ENCODE measurements at places on chromosomes 4 and X. TPM values are rescaled to one million over a fixed set of nuclear protein-coding genes. Genes with fewer than 3 reads are reported as not detected.

DNA sequence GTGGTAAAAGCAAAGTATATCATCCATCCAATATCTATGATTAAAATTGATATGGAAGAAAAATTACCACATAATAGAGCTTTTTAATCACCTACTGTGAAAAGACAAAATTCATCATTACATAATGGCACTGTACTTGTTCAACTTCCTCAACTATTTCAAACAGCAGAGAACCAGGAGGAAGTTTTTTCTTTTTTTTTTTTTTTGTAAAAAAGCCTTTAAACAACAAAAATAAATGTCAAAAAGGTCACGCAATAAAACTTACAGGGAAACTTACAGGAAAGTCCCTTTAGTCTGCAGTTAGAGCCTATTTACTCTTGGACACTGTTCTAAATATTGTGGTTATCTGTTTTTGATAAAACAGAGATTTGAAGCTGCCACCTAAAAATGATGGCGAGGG lies 4.8 kb downstream of the PDGFC start:
- no peak for DNase-seq

DNA sequence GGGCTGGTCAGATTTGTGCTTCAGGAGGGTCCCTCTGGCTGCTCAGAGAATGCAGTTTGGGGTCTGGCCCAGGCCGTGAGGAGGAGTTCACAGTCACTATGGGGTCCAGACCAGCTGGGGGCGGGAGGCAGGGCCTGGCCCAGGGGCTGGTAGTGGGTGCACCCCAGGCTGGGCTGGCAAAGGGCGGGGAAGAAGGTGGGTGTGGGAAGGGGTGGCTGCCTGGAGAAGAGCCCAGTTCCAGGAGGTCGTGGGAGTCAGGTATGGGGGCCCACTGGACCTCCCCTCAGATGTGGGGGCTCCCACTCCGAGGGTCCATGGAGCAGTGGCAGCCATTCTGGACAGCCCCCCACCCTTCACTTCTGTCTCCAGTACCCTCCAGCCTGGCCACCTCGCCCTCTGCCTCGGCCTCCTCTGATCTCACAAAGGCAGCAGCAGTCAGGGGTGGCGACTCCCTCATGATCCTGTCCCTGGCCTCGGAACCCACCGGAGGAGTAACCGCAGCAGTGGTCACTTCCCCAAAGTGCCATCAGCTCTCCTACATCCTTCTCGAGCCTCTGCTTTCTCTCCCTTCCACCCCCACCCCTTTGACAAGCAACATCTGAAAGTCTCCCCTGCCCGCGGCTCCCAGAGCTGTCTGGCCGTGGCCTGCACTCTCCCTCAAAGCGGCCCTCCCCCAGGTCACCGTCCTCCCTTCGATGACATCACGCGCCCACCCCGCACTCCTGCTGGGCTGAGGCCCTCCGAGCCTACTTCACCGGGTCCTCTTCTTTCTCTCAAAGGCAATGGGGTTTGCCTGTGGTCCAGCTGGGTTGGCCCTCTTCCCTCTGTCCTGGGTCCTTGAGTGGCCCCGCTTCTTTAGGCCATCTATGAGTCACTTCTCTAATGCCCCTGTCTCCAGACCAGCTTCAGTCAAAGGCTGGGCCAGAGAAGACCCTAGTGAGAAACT lies 1.7 kb upstream of the SLC6A8 start:
- no peak for DNase-seq

The CLCN4 gene
- total RNA-seq = not detected

DNA sequence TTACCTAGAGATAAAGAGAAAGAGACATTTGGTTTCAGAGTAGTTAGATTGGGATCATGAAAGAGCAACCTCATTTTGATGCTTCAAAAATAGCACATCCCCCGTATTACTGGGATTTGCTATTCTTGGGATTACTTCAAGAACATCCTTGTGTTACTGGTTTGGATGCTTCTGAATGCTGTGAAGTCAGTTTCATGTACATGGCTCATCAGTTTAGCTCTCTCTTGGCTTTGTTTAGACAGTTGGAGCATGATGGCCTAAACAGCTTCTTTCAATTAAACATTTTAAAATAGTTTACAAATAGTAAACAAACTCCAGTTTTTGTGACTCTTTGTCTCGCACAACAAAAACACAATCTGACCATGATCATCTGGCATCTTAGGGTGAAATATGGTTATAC lies 23.9 kb downstream of the HTT start:
- DNase-seq = no peak

DNA sequence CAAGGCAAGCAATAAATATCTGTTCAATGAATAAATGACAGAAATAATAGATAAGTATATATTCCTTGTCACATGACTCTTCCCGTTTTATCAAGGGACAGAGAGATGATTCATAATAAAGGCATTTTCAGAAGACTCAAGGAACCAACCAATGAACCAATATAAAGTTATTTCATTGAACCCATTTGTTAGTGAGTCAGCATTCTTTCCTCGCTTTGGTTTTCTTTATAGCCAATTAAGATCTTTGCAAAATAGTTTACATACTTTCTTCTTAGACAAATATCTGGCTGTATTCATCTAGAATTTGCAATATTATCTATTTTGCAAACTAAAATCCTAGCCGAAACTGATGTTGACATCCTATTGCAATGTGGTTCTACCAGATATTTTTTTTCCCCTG lies 269.4 kb downstream of the IL15 start:
- no peak for DNase-seq

The NPY2R gene
- total RNA-seq = not detected

The RBM47 gene
- 0.74 TPM for total RNA-seq

The PHEX gene
- total RNA-seq = 25.2 TPM

- DNase-seq = no peak
Measured at GRCh38 chr4:81876106-81876505, 404.4 kb upstream of the RASGEF1B start.

- no peak for DNase-seq
Measured at GRCh38 chrX:129690435-129690834, 35.7 kb upstream of the APLN start.

DNA sequence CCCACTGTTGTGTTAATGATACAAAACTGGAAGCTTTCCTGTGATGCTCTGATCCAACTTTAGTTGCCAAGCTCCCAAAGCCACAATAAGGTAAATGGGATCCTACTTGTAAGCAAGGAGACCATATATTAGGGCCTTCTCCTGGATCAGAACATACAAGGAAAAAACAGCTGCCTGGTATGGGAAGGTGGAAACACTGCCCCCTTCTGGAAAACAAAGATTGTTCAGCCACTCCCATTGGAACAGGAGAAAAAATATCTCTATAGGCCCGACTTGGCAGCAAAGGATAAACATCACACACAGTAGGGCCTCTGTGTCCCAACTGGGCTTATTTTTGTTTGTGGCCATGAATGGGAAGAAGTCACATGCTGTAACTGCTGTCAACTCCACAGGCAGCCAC lies 166.5 kb downstream of the TBX22 start:
- no peak for DNase-seq

DNA sequence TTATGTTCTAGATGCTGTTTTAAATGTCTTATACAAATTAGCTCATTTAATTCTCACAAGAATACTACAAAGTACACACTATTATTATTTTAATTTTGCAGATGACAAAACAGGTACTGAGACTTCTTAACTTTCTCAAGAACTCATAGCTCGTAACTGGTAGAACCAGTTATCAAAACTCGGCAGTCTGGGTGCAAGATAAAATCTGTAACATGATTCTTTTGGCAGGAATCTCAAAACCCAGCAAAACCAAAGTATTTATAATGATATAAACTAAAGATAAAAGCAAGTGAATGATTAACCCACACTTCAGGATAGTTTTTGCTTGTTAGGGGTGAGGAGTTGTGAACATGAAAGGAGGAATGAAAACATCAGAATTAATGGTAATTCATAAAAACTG lies 27.6 kb downstream of the CLNK start:
- no peak for DNase-seq

GRCh38 chrX:1387141-1387776 lies 4.7 kb downstream of the SLC25A6 start:
- no peak for DNase-seq

DNA sequence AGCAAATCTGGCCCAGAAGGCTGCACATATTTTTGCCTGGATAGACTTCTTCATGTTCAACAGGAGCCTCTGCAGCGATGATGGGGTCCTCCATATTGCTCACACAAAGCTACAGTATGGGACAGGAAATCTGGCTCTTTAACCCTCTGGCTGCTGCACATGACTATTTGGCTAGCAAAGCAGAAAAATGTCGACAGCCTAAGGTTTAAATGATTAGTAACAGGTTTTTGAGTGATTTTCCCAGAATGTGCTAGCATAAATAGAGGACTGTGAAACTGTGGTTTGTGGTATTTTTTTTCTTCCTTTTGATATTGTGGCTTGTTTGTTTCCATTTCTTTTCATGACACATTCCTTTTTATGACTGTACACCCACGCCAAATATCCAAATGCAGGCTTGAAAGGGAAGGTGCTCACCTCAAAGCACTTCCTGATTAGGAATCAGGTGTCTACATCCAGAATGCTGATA lies 120.2 kb upstream of the GK2 start:
- peak; percentile 27 for DNase-seq

DNA sequence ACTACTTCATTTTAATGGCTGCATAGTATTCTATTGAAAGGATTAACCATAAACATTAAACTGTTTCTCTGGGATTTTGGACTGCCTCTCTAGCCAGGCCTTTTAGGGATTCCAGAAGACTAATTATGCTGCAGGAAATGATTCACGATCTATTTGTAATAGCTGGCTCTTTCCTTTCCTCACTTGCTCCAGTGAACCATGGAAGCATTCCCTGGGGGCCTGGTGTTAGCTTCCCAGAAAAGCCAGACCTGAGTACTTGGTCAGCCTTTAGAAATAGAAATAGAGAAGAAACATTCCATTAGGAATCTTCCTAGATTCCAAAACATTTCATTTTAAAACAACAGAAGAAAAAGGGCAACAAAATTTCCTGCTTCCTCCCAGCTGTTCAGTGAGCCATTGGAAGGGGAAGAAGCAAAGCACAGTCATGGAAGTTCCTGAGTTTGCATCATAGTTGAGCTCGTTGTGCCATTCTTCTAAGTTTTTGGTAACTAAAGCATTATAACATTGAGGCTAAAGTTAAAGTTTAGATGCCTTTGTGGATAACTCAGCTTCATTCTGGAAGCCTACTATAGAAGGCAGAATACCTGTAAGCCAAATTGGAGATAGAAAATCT lies 83.5 kb downstream of the NPNT start:
- no peak for DNase-seq

- no peak for DNase-seq
Measured at GRCh38 chr4:11843340-11843739, 414.6 kb upstream of the HS3ST1 start.

GRCh38 chr4:148376151-148376550 lies 66.1 kb downstream of the NR3C2 start:
- peak; percentile 56 for DNase-seq

GRCh38 chrX:81174286-81174685 lies 27.4 kb downstream of the HMGN5 start:
- no peak for DNase-seq

The TRIM75 gene
- not detected for total RNA-seq

The MAGEE2 gene
- not detected for total RNA-seq

- DNase-seq = no peak
Measured at GRCh38 chrX:155953055-155953454, 44.4 kb upstream of the IL9R start.
